ENCODE measurements at places on chromosomes 16 and 17. TPM values are rescaled to one million over a fixed set of nuclear protein-coding genes. Genes with fewer than 3 reads are reported as not detected.

NPIPB13 gene
- total RNA-seq: 9.2 TPM

BCL6B gene
- 2.5 TPM for total RNA-seq

TBX6 gene
- total RNA-seq: 0.84 TPM

OR1F1 gene
- total RNA-seq: not detected

ACE gene
- total RNA-seq: 8.7 TPM

MT1H gene
- total RNA-seq: 2.4 TPM

TNFSF13 gene
- 53.5 TPM for total RNA-seq

TP53 gene
- total RNA-seq: 30.3 TPM

PPL gene
- 246 TPM for total RNA-seq

DPH1 gene
- 60.8 TPM for total RNA-seq

PTX4 gene
- total RNA-seq: not detected

WNK4 gene
- 11.6 TPM for total RNA-seq

RTN4RL1 gene
- total RNA-seq: 7.9 TPM

IRX6 gene
- 0.66 TPM for total RNA-seq

DNA sequence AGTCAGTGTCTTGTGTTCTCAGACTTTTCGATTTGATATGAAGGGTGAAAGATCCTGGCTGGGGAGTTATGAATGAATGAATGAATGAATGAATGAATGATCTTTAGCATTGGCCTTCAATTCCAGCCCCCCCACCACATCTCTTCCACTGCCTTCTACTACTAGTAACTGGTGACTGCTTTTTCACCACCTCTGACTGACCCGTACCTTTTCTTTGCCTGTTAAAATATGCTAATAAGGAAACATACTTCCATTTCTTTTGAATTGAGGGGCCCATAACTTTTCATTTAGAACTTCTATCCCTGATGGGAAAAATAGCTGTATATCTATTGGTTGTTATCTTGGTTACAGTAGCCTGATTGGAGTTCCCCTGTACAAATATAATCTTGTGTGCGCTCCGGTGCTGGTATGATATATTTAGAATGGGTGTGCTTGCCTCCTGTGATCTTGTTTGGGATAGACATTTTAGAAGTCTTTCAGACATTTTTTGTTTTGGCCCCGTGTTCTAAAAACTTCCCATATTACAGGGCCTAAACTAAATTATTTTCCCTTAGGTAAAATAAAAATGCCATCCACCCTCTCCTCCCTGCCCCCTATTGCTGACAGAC lies 3.4 kb downstream of the LYRM1 start:
- no peak overlapping the region for H3K4me3 ChIP-seq
- no peaks in the 10 kb centered on the region for H3K27me3 ChIP-seq
- H3K4me1 ChIP-seq: peaks cover 80% of the 10 kb centered on the region
- H3K36me3 ChIP-seq: no peaks in the 10 kb centered on the region
- no peak for DNase-seq
- H3K27ac ChIP-seq: no peak overlapping the region

DNA sequence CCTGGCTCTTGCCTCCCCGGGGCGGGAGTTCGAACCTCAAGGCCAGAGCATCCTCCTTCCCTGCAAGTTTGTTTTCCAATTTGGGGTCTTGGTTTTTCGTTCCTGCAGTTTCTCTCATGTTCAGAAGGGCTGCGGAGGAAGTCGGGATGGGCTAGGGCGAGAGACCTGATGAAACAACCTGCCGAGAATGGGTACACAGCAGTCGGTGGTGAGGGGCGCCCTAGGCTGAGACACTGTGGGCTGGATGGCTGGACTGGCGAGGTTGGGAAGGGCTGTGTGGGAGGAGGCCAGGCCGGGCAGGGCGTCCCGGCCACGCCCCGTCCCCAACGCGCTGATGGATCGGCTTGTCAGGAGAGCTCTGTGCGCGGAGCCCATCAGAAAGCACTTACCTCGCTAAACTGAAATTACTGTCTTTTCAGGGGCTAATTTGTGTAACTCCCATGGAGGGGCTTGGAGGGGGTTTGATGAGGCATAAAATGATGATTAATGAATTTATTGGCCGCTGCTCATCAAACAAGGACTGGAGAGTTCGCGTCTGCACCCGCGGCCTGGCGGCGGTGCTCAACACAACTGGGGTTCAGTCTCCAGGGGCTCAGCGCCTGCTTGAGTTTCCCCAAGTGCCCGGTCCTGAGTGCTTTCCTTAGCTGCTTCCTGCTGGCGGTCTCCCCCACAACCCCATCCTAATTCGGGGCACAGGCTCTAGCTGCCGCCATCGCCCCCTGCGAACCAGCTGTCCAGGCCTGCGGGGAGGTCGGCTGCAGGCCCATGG lies 9.0 kb downstream of the IRX5 start:
- H3K27me3 ChIP-seq: peaks cover 99% of the 10 kb centered on the region
- no peaks in the 10 kb centered on the region for H3K4me1 ChIP-seq
- no peaks in the 10 kb centered on the region for H3K36me3 ChIP-seq
- DNase-seq: no peak
- no peak overlapping the region for H3K4me3 ChIP-seq

- H3K36me3 ChIP-seq: no peaks in the 10 kb centered on the region
- no peaks in the 10 kb centered on the region for H3K27me3 ChIP-seq
- DNase-seq: no peak
- H3K4me3 ChIP-seq: no peak overlapping the region
Measured at GRCh38 chr16:10408824-10409381, 23.0 kb downstream of the ATF7IP2 start.

DNA sequence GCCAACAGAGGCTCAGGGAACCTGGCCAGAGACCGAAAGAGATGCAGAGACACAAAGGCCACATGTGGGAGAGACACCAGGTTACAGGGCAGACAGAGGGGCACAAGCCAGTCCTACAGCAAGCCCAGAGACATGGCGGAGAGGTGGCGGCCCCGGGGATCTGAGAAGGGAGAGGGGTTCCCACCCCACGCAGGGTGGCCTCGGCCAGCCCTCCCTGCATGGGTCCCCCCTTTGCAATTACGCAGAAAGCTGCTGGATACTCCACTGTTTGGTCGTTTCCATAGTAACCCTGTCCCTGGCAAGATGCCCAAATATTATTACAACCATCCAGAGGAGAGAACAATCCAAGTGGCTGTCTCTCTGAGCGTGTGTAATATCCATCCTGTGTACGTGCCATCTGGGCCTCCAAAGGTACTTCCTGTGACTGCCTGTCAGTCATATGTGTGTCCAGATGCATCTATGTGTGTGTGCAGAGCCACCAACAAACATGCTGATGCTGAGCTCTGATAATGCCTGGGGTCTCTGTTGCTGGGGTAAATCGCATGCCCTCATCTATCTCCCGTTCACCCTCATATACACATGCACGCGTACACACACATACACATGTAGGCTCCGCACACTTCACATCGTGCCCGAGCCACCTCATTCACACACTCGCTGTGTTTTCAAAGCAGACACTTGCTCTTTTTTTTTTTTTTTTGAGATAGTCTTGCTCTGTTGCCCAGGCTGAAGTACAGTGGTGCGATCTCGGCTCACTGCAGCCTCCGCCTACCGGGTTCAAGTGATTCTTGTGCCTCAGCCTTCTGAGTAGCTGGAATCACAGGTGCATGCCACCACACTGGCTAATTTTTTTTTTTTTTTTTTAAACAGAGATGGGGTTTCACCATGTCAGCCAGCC lies 5.5 kb downstream of the PCGF2 start:
- DNase-seq: no peak
- no peaks in the 10 kb centered on the region for H3K36me3 ChIP-seq

DNA sequence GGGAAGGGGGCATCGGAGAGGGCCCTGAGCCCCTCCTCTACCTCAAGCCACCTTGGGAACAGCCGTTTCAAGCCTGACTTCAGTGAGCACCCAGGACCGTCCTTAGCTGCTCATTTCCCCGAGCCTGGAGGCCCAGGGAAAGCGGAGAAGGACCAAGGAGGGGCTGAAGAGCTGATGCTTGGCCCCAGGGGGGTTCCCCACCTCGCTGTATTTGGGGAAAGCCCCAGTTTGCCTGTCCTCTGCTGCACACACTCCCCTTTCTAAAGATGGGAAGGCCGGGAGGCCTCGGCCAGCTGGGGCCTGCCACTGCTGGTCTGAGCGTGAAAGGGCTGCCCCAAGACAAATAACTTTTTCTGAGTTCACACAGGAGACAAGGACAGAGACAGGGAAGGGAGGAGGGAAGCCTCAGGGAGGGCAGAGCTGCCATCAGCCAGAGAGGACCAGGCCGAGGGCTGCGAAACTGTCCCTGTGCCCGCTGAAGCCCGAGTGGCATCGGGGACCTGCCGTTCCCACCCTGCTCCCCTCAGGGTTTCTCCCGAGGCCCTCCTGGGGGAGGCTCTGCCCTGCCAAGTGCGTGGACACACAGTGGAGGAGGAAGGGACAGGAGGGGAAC lies 11.6 kb downstream of the ZACN start:
- no peak overlapping the region for H3K27ac ChIP-seq
- no peaks in the 10 kb centered on the region for H3K27me3 ChIP-seq
- H3K36me3 ChIP-seq: no peaks in the 10 kb centered on the region
- no peak overlapping the region for H3K4me3 ChIP-seq

- DNase-seq: no peak
- no peaks in the 10 kb centered on the region for H3K36me3 ChIP-seq
Measured at GRCh38 chr16:20147091-20147490, 73.4 kb upstream of the GPR139 start.

DNA sequence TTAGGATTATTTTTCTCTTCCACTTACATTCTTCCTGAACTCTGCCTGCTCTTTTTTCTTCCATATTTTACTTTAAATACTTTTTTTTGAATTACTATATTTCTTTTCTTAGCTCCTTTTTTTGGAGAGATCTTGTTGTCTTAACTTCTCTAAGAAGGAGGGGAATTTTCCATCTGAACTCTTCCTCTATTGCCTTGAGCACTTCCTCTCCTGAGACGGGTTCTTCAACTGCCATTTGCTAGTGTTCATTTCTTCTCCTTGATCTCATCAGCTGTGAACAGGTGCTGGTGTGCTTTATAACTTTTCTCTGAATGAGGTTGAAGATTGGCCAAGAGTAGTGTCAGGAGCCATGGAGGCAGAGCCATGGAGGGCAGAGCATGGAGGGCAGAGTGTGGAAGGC lies 15.1 kb upstream of the CD300LD start:
- no peaks in the 10 kb centered on the region for H3K36me3 ChIP-seq
- H3K27me3 ChIP-seq: no peaks in the 10 kb centered on the region
- H3K4me3 ChIP-seq: no peak overlapping the region
- DNase-seq: no peak
- no peak overlapping the region for H3K27ac ChIP-seq

DNA sequence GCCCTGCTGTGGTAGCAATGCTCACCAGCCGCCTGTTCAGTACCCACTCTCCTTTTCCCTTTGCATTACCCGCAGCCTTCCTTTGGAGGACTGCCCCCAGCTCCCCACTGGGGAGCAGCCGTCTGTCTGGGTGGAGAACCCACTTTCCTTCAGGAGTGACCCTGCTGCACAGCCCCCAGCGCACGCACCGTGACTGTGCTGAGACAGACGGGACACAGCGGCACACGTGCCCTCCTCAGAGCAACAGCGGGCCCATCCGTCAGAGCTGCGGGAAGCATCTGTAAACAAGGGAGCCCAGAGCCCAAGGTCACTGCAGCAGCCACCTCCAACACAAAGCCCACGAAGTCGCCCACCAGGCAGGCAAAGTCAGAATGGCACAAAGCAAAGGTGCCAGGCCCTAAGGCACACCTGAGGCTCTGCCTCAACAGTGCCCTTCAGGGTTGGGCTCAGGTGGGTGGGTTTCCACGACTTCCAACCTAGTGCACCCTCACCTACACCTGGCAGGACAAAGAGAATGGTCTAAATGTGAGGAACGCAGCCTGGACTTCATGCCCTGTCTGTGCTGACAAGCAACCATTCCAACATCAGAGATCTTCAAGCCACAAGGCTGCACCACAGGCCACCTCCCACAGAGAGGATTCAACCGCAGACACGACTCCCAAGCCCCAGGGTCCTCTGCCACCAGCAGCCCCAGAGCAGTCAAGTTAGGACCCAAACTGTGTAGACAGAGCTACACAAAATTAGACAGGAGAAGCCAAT lies 9.9 kb downstream of the AXIN1 start:
- H3K4me3 ChIP-seq: no peak overlapping the region
- H3K27ac ChIP-seq: no peak overlapping the region
- no peaks in the 10 kb centered on the region for H3K27me3 ChIP-seq

- peaks cover 48% of the 10 kb centered on the region for H3K4me1 ChIP-seq
- no peak overlapping the region for H3K4me3 ChIP-seq
- H3K27me3 ChIP-seq: no peaks in the 10 kb centered on the region
- peak overlapping the region; percentile 47 for H3K27ac ChIP-seq
Measured at GRCh38 chr16:89330177-89330856, 112.8 kb downstream of the ZNF778 start.

DNA sequence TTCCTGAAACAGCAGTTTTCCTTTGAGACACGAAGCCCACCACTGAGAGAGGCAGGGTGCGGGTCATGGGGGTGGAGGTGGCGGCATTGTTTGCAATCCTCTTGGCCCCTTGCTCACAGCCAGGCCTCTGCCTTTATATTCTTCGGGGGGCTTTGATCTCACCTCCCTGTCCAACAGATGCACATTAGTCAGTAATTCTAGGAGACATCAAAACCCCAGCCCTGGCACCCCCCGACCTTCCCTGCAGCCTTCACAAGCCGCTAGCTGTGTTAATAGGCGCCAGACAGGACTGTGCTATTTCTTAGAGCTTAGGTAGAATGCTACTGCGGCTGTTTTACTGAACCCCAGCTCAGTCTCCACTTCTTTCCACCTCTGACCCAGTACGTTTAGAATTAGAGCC lies 212.6 kb downstream of the RBFOX1 start:
- no peaks in the 10 kb centered on the region for H3K36me3 ChIP-seq
- no peaks in the 10 kb centered on the region for H3K4me1 ChIP-seq
- H3K4me3 ChIP-seq: no peak overlapping the region
- no peak overlapping the region for H3K27ac ChIP-seq
- no peaks in the 10 kb centered on the region for H3K27me3 ChIP-seq
- DNase-seq: no peak

GRCh38 chr17:42917236-42917603 lies 16.6 kb downstream of the G6PC1 start:
- H3K36me3 ChIP-seq: no peaks in the 10 kb centered on the region
- H3K4me1 ChIP-seq: no peaks in the 10 kb centered on the region
- no peak for DNase-seq

DNA sequence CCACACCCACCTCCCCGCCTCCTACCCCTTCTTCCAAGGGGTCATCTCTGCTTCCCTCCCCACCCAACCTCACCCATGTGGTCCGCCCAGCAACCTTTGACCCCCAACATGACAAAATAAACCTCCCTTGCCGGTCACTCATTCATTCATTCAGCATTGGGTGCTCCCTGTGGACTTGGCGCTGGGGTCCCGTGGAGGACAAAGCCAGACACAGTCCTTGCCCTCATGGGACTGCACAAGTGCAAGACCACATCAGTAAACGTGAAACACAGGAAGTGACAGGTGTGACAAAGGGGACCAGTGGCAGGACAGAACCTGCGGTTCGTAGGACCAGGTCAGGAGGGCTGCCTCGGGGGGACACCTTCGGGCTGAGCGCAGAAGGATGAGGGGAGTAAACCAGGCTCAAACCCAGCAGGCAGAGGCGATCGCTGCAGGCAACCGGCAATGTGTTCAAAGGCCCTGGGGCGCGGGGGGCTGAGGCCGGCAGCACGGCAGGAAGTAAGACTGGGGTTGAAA lies 185.4 kb downstream of the SEC14L1 start:
- H3K27ac ChIP-seq: peak overlapping the region; percentile 86
- no peaks in the 10 kb centered on the region for H3K27me3 ChIP-seq
- peak; percentile 14 for DNase-seq
- H3K4me3 ChIP-seq: no peak overlapping the region
- H3K4me1 ChIP-seq: peaks cover 67% of the 10 kb centered on the region
- H3K36me3 ChIP-seq: no peaks in the 10 kb centered on the region

- H3K27me3 ChIP-seq: no peaks in the 10 kb centered on the region
- DNase-seq: peak; percentile 59
- no peaks in the 10 kb centered on the region for H3K36me3 ChIP-seq
- H3K27ac ChIP-seq: peak within 1 kb of the TSS; percentile 87
- H3K4me3 ChIP-seq: peak within 1 kb of the TSS; percentile 39
Measured at GRCh38 chr17:68955181-68955841, at the start of gene ABCA8. TSS of gene ABCA8 (minus strand) at chr17:68955392. CDS start at chr17:68942034, 13,358 bp downstream.

- H3K27ac ChIP-seq: no peak overlapping the region
- no peak for DNase-seq
- H3K36me3 ChIP-seq: no peaks in the 10 kb centered on the region
Measured at GRCh38 chr16:87543436-87544191, 50.8 kb upstream of the ZCCHC14 start.

Measured in tibial nerve (tissue), 4 donors.